ENCODE measurements at places on chromosomes 2 and 18.

DNA sequence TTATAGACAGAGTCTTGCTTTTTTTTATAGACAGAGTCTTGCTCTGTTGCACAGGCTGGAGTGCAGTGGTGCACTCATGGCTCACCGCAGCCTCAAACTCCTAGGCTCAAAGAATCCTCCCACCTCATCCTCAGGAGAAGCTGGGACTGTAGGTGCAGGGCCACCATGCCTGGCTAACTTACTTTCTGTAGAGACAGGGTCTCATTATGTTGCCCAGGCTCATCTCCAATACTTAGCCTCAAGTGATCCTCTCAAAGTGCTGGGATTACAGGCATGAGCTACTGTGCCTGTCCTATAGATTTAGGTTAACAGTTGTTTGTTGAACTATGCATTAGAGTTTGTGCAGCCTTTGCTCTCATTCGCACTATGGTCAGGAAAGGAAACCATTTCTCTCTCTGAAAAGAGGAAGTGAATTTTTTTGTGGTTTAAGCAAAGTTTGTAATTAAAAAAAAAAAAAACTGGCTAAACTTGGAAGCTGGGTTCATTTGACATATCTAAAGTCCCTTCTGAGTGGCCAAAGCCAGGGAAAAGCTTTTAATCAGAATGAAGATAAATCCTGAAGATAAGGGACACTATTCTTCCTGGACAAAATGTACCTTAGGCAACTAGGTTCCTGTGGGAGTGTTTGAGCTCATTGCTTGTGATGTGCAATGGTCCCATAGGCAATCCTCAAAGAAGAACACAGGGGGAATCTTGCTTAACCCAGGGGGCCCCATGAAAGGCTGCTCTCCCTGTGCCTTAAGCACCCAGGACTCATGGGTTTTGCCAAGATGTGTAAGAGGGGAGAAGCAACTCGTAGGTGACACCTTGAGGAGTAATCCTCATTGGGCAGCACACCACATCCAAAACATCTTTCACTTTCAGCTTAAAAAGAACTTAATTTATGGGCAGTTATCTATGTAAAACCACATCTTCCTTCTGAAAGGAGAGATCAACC, 201.7 kb downstream of the MREG start:
- no peak for DNase-seq

GRCh38 chr2:239929504-239929903, 95.6 kb downstream of the NDUFA10 start:
- DNase-seq = no peak

DNA sequence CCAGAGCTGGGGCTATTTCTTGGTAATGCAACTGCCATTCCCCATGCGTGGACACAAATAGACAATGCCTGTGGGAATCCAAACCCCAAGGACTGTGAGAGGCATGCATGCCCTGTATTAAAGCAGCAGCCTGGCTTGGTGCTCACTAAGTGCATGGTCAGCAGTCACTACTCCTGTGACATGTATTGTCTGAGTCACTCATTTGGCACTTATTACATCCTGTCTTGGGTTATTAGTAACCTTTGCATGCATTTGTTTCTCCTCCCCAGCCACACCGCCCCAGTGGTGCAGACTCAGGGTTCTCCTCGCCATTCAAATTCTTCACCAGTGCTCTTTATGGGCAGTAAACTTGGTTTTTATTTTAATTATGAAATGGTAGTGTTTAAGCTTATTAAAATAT, 30.2 kb downstream of the PRKCE start:
- DNase-seq = peak; percentile 91

DNA sequence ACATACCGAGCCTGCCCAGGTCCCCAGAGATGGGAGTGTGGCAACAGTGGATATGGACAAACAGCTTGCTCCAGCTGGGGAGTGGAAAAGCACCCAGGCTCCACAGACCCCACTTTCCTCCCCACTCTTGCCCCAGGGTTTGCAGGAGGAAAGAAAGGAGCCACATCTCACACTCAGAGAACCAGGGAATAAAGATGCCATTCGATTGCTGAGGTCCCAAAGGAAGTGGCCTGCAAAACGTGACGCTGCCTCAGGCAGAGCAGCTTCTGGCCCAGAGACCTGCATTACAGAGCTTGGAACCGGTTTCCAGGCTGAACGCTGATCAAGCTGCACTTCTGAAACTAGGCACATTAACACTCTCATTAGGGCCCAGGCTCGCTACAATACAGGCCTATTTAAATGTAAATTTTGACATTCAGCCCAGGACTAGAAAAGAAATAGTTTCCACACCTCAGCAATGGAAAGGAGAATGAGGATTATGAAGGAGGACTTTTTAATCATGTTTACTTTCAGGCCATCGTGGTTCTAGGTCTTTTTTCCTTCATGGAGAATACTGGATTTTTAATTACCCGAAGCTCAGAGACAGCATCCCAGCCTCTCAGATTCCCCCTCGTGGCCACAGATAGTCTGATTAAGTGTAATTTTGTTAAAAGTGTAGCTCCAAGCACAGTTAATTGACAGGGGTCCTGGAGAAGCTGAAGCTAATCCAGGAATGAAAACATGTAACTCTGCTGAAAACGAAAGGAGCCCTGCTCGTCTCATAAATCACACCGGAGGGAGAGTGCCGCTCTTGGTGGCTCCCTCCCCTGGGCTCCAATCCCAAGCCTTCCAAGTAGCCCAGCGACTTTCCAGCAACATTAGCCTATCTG, 221.3 kb upstream of the RAB6C start:
- DNase-seq = no peak

DNA sequence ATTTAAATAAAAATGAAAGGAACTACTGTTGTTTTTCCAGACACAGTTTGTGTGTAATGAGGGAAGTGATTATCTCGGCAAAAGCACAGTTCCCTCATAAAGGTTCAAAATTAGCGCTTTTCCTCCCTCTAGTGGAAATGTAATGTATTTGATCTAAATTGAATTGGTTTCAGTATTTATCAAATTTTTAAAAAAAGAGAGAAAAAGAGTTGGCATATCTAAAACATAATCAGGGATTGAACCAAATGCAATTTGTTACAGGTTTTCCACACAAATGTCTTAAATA, 37.5 kb downstream of the CMPK2 start:
- peak; percentile 30 for DNase-seq

DNA sequence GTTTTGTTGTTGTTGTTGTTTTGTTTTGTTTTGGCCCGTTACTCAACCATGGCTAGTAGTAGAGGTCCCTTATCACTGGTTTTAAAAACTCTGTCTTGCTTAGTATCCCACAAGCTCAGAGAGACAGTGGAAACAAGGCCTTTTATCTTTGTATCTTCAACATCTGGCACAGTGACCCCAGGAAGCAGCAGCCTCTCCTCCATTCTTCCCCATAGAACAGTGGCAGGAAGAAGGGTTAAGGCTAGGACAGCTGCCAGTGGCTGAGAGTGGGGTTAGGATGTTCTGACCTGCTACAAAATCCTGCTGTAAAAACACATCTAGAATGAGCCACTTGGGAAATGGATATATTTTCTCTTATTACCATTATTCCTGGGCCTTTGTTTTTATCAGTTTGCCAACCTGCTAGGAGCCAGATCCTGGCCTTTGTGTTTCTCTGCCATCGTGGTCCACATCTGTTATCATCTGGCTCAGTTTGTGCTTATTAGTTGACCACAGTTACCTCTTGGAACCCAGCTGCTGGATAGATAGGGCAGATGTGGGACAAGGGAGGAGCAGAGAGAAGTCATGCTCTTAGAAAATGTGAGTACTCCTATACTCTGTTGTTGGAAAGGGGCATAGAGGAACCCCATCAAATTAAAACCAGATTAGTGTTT, 246.8 kb downstream of the AGPS start:
- DNase-seq = no peak

DNA sequence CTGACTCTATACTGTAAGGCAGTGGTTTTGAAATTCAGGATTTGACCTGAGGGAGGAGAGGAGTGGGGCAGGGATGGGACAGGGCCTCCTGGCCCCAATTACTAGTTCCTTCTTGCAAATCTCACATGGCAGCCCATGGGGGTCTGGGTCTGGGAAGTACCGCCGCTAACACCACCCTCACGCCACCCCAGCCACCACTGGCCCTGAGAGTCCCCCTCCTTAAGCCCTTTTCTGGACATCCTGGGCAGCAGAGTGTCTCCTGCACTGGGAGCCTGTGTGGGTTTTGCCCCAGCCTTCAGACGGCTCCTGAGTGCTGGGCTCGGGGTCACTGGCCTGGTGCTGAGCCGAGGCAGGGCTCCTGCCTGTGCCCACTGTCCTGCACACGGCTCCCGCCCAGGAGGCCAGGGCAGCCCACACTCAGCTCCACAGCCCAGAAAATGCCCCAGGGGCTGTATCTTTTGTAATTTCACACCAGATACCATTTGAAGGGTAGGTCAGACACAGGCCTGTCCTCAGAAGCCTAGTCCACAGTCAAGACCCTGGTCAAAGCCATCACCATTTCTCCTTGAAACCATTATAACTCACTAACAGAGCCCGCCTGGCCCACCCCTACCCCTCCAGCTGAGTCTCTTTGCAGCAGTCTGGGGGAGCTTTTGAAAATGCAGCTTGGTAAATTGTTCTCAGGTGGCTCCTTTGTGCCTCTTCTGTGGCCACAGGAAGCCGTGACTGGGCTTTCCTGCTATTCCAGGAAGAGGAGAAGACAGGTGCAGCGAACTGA, 55.1 kb downstream of the CYP27C1 start:
- DNase-seq = no peak

GRCh38 chr2:44789971-44790721, 151.4 kb upstream of the SIX3 start:
- no peak for DNase-seq

- DNase-seq = no peak
These were observed 321.3 kb downstream of the PID1 start for GRCh38 chr2:228949831-228950230.

DNA sequence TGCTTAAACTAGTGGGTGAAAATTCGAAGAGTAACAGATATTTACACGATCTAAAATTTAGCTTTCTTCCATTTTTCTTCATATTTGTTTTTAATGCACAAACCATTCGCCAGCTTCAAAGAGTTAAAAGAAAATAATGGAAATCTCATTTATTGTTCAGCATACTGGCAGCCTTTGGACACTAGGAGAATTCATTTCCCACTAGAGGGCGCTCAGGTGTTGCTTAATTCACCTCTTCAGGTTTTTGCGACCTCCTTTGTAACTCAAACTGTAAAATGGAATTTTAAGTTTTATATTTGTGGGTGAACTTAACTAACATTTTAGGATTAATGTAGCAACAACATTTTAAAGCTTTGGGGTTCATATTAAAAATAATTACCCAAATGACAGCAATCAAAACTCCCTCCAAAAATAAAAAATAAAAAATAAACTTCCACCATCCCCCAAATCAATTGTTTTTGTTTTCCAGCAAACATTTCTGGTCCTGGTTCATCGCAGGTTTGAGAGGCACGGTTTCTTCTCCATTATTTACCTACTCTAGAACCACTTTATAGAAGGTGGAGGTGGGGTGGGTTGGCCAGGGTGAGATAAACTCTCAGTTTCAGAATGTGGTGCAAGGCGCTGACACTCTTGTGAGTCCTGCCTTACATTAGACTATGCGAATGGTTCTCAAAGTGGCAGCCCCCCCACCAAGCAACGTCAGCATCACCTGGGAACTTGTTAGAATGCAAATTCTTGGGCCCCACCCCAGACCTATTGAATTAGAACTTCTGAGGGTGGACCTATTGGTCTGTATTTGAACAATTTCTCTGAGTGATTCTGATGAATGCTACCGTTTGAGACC, 24.7 kb upstream of the PNPT1 start:
- peak; percentile 69 for DNase-seq

- DNase-seq = no peak
These were observed 105.7 kb downstream of the MGAT5 start for GRCh38 chr2:134359367-134360081.

DNA sequence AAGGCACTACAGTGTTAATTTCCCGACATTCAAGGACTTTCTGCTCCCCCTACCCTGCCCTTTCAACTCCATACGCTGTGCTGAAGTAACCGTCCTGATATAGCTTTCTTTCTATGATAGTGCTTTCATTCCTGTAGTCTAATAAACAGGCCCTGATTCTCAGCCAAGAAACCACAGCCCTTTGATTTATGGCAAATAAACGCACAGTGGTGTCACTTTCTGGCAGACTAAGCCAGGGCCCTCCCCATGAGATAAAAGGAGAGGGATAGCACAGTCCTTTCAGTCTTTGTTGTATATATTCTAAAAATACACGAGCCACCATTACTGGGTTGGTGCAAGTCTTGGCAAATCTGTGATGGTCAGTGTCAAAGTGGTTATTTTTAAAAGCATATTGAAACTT, 291.2 kb downstream of the ALPK2 start:
- no peak for DNase-seq

DNA sequence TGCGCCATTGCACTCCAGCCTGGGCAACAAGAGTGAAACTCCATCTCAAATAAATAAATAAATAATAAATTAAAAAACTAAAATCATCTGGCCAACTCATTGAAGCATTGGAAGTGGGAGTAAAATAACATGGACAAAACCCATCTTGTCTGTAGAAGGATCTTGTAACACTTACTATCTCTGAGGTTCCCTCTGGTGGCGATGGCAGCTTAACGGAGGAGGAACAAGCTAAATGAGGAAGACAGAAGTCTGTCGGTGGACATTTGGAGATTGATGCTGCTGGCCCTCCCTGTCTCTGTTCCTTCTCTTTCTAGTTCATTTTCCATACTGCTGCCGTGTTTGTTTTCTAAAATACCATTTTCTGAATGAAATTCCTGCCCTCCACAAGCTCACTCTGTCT, 43.4 kb downstream of the ZCCHC2 start:
- DNase-seq = peak; percentile 34

DNA sequence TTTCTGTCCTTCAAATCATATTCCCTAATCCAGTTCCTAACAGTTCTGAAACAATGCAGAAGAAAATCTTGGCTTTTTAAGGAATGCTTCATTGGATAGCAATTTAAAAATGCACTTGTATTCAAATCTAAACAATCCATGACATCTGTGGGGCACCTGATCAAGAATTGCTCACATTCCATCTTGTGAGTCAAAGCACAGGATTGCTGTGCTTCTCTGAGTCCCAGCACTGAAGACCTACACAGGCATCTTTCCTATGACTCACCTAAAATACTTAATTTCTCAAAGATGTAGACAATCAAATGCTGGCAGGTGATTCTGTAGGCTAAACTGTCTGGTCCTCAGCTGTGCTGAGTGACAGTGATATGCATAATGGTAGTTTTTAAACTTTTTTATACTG, 10.1 kb upstream of the ATP8B1 start:
- peak; percentile 93 for DNase-seq

DNA sequence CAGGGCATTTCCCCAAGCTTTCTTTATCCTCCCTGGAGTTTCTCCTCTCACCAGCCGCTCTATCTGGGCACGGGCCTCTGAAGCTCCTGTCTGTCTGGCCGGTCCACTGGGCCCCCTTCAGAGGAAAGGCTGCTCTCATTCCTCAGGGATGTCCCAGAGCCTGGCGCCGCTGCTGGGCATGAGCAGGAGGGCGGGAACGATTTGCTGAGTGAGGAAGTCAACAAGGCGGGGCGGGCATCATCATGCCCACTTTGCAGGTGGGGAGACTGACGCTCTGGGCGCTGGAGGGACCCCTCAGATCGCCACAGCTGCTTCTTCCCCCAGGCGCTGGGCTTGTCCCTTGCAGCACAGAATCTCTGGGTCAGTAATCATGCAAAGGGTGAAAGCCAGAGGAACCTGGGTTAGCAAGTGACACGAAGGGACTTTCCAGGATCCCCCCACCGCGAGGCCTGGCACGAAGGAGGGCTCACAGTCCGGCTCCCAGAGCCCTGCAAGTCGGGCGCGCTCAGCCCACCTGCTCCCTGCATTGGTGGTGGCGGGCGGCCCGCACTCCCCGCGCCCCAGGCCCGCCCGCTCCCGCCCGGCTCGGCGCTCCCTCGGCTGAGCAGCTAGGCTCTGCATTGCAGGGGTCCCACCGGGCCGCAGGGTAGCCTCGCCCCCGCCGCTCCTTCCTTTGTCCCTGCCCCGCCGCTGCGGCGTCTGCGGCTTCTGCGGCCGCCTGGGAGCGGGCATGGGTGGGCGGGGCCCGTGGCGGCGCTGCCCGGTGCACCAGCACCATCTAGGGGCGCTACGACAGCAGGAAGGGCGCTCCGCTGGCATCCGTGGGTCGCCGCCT, 157.8 kb downstream of the CYRIA start:
- DNase-seq = peak; percentile 54
